ENCODE measurements at places on chromosomes 1 and 21.

- no peak for DNase-seq
These were observed 12.1 kb downstream of the TTC34 start for GRCh38 chr1:2789164-2789985.

GRCh38 chr1:82073659-82074058 is 272.9 kb downstream of the ADGRL2 start:
- DNase-seq: no peak

DNA sequence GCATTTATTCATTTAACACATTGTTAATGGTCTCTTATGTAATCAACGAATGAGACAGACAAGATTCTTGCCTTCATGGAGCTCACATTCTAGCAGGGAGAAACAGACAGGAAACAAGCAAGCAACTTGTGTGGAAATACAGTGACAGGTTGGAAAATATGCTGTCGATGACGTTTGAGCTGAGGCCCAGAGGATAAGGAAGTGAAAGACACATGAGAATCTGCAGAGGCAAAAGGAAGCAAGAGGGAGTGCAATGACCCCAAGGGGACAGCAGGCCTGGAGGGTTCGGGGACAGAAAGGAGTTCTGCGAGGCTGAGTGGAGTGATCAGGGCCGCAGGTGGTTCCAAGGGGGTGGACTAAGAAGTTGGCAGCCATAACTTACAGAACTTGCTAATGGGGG is 60.6 kb upstream of the AKT3 start:
- DNase-seq: no peak

GRCh38 chr1:21331752-21332478 is 41.7 kb upstream of the ECE1 start:
- DNase-seq: no peak

- no peak for DNase-seq
These were observed 109.4 kb downstream of the NAV1 start for GRCh38 chr1:201648066-201648906.

DNA sequence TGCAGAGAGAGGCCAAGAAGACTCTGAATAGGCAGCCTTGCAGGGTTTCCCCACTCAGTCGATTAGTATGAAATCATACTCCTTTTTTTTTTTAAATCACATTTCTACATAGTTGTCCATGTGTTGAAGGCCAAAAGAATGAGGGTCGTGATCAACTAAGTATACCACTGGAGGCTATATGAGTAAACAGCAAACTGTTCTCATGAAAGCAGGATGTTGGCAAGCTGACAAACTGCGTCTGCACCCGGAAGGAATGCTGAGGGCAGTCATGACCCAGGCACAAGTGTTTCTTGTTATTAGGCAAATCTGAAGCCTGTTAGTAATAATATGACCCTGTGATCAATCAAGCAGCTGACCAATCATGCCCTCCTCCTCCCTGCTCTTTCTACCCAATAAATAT is 213.2 kb downstream of the USH2A start:
- DNase-seq: no peak

- DNase-seq: no peak
These were observed 22.3 kb downstream of the ACTA1 start for GRCh38 chr1:229411434-229412055.

DNA sequence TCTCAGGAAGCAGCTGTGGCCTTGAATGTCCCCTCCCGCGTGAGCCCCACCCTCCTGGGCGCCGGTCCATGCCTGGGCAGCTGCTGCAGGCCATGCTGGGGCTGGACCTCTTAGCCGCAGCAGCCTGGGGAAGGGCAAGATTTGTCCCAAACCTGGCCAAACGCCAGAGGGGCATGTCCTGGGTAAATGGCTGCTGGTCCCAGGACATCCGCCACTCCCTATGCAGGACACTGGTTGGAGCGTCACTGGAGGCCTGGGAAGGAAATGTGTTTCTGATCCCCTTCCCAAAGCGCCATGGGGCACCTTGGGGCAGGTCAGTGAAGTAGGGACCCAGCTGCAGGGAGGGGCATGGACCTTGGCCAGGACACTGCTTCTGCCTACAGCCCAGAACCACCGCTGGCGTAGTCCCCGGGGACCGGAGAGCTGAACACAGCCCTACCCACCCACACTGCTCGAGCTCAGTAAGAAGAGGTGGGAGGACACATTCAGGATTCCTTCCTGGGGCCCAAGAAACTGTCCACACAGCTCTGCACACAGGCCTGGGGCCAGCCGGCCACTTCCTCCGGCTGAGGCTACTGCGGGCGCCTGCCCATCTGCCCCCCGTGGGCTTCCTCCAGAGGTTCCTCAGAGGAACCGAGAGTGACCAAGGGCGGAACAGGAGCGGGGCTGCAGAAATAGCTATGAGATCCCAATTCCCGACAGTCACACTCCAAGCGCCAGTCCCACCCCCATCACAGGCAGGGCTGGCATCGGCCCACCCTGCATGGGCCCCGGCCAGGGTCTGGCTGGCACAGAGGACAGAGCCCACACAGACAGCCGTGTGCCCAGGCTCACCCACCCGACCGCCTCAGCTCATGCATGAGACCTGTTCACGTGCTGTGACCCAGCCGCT is 10.8 kb upstream of the PLEKHG5 start:
- no peak for DNase-seq

DNA sequence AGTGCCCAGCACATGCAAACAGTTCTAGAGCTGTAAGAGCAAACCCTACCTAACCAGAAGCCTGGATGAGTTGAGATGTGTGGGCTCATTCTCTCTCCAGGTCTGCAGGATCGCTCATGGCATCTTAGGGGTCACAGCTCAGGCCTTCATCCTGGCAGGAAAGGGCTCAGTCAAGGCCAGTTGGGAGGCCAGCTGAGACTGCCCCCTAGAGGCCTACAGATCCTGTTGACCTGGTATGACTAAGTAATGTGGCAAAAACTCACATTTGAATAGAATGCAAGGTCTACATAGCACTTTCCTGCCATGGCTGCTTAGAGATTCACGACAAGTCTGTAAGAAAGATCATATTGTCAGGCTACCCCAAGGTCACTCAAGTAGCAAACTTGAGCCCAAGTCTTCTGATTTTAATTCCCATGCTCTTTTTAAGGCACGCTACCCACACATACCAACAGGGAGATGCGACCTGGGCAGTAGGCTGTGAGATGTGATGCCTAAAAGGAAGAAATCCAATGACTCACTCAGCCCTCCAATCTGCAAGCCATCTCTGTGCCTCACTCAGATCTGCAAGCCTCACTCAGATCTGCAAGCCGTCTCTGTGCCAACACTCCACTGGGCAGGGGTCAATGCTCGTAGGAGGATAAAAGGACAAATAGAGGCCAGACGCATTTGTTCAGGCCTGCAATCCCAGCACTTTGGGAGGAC is 5.1 kb upstream of the CAPN8 start:
- DNase-seq: peak; percentile 24

DNA sequence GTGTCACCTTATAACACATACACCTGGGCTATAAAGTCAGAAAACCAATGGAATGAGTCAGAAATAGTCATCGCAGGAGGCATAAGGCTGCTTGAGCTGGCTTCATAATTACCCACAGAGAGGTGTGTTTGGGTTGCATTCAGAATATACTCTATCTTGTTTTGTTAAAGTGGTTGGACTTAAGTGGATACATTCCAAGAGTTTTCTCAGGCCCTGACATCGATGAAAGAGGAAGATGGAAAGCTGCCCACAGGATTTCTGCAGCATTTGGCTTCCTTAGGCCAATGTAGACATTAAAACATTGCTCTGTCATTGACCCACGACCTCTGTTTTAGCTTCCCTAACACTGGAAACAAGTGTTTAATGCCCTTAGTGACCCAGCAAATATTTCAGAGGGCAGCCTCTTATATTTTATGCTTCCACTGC is 18.6 kb upstream of the BCL10 start:
- DNase-seq: no peak

GRCh38 chr1:71135571-71135970 is 54.7 kb upstream of the ZRANB2 start:
- DNase-seq: no peak

GRCh38 chr1:183586926-183587325 is 3.3 kb downstream of the NCF2 start:
- no peak for DNase-seq

DNA sequence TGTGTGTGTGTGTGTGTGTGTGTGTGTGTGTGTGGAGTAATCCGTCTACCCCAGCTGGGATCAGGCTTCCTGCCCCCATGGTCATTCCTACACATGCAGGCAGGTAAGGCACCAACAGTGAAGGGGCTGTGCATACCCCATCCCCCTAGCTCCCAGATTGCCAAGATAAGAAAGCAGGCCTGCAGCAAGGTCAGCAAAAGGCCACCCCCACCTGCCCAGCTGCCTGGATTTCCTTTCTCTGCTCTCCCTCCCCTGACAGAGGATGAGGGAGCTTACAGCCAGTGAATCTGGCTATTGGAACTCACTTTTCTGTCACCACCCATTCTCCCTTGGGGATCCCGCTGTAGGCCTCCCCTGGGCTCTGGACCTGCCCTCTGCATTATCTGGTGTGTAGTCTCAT is 7.9 kb downstream of the ALX3 start:
- no peak for DNase-seq

DNA sequence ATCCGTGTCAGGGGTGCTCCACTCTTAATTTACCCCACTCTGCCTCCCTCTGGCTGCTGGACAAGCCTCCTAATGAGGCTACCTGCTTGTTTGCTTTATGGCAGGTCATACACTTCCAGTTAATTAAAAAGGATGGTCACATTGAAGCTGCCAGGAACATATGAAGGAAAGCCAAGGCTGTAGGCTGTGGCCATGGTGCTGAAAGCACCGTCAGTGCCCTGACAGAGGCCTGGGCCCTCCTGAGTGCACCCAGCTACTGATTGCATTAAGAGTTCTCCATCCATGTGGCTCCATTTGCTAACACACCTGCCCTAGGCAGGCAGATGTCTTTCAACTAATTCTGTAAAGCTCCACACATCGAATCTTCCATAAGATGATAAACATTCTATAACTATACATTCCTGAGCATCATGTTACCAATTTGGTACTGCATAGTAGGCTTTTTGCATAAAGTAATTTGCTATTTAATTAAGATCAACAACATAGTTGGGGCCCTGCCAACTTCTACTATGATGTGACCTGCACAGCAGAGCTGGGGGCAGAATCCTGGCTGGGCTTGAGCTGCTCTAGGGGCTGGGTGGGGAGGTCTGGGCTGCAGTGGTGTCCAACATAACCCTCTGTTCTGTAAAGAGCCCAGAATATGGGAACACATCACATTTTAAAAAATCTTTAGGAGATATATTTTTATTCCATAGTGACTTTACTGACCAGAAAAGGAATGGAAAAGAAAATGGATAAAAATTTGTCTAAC is 224.8 kb downstream of the SIPA1L2 start:
- DNase-seq: no peak

GRCh38 chr1:23699280-23700179 is 7.9 kb downstream of the RPL11 start:
- no peak for DNase-seq

DNA sequence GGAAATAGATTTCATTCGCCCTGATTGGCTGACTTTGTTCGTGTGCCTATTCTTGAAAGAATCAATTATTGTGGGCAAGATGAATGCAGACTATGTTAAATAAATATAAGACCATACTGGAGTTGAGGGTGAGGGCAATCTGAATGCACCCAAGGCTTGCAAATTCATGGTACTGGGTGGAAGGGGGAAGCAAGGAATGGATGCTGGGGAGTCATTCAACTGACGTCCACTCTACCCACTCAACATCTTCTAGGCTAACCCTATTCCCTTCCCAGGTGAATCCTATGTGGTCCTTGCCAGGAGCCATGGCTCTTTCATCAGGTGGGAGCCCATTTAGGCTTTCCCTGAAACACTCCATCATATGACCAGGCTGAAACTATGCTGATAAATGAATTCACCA is 5.7 kb upstream of the CYP4B1 start:
- no peak for DNase-seq

DNA sequence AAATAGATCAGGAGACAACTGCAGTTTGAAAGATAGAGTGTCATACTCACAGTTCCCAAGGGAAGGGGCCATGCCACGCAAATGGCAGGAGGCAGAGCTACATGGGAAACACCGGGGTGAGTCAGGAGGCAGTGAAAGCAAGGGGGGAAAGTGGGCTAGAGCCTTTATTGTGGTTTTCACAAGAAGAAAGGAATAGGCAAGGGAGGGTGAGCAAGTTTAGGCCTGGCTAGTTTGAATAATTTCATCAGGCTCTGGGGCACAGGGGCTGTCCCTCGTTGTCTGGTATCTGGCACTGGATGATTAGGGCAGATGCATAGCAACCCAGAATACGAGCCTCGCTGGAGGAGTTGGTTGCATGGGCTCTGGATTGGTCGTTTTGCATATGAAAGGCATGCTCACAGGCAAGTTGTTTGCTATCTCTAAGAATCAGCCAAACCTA is 17.0 kb upstream of the ITLN2 start:
- no peak for DNase-seq

GRCh38 chr21:38343691-38344090 is 86.9 kb downstream of the KCNJ15 start:
- DNase-seq: no peak

GRCh38 chr1:39076127-39076798 is 50.1 kb downstream of the NDUFS5 start:
- DNase-seq: no peak

GRCh38 chr1:19754482-19754881 is 45.2 kb downstream of the TMCO4 start:
- no peak for DNase-seq

GRCh38 chr1:3219005-3219790 is 150.2 kb downstream of the PRDM16 start:
- no peak for DNase-seq
